Stimulated activated CD8-positive, alpha-beta memory T cell treated with anti-CD3 and anti-CD28 coated beads, Interleukin-2, amount 100 ng/mL, for 1 hour (primary cell): ENCODE measurements at places on chromosomes 2 and 18.

GRCh38 chr2:218125095-218125494 is 733 bp upstream of the CXCR2 start:
- DNase-seq = no peak

DNA sequence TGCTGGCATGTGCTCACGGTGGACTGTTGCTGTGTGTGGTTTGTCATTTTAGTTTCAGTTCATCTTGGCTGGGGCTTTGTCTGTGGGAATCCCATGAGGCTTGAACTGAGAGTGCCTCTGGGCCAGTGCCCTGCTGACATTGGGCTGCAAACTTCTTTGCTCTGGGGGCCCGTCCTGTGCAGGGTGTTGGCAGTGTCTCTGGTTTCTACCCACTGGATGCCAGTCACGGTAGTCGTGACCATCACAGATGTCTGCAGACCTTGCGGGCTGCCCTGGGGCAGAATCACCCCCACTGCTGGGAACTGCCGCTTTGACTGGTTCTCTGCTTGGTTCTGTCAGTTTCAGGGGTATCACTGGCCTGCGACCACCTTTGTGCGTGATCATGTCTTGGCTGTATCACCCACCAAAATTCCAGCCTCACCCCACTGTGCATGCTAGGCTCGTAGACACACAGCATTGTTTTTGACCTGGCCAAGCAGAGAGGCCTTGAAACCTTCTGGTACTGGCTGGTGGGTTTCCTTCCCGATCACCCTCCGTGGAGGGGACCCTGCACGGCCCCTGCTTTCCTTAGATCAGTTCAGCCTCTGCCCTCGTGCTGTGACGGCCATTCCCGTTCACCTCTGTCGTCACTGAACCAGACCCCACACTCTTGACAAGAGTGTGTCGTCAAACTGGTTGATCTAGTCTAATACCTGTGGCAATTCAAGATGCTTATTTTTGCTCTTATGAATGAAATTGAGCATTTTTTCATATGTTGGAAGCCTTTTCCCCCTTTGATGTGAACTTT is 57.6 kb downstream of the KCNG2 start:
- DNase-seq = no peak

- DNase-seq = peak; percentile 16
Observed at GRCh38 chr18:9475643-9476591, 604 bp downstream of the RALBP1 start.

- peak; percentile 50 for DNase-seq
Observed at GRCh38 chr2:216371721-216372702, at the start of gene MARCHF4. Gene MARCHF4, minus strand, starts transcription at chr2:216372483. Its CDS starts 2,223 bp downstream, at chr2:216370260.

DNA sequence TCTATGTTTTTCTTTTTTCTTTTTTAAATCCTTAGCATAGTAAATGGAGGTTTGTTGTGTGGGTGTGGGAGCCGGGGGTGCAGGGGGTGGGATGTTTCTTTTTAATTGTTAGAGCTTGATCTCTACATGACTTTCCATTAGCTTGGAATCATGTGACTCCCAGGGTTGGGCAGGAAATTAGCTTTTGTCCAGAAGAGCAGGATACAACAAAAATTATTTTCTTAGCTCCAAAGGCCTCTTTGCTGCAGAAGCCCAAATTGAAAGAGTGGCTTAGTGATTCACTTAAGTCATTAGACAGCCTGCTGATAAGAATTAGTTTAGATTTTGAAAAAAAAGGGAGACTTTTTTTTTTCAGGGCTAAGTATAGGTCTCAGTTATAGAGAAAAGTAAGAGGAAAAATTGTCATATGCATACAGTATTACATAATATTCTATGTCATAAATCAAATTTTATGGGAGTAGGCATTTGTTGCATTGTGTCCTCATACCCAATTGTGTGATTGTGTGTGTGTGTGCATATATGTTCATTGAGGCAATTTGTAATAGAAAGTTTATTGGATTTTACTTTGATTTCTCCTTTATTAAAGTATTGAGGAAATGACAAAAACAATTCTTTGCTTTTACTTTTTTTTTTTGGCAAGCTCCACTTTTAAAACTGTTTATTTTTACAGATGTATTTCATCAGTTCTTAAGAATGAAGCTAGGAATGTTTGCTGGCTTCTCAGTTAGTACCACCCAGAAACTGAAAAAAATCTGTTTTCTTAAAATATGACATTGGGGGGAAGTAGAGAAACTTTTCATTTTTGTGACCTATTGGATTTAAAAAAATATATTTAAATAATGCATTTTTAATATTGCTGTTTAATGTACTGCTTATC is 47.4 kb downstream of the TSPYL6 start:
- no peak for DNase-seq

- no peak for DNase-seq
Observed at GRCh38 chr2:158753641-158754611, 41.2 kb upstream of the DAPL1 start.

- no peak for DNase-seq
Observed at GRCh38 chr2:85737481-85737880, 16.3 kb upstream of the ATOH8 start.

- DNase-seq = no peak
Observed at GRCh38 chr2:163757814-163758213, 22.0 kb upstream of the FIGN start.

GRCh38 chr2:232562515-232563151 is 12.1 kb downstream of the EIF4E2 start:
- DNase-seq = no peak

- DNase-seq = no peak
Observed at GRCh38 chr2:49105506-49105905, 48.8 kb downstream of the FSHR start.

DNA sequence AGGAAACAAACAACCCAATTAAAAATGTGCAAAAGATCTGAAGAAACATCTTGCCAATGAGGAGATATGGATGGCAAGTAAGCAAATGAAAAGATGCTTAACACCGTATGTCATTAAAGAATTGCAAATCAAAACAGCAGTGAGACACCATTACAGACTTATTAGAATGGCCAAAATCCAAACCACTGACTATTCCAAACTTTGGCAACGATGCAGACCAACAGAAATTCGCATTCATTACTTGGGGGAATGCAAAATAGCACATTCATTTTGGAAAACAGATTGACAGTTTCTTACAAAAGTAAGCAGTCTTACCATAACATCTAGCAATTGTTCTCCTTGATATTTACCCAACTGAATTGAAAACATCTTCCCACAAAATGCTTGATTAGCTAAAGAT is 1118.7 kb downstream of the SUCLG1 start:
- no peak for DNase-seq

DNA sequence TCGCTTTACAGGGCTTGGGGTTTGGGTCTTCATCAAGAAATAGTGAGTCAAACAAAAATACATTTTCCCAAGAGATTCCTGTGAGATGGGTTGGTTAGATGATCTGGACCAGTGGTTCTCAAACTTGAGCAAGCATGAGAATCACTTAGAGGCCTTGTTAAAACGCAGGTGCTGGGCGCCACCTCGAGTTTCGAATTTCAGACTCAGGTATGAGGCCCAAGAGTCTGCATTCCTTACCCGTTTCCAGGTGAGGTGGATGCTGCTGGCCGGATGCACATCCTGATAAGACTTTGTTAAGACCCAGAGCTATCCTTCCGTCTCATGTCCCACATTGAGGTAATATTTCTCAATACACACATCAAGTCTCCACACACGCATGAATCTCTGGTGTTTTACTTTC is 707.8 kb upstream of the SALL3 start:
- DNase-seq = no peak

DNA sequence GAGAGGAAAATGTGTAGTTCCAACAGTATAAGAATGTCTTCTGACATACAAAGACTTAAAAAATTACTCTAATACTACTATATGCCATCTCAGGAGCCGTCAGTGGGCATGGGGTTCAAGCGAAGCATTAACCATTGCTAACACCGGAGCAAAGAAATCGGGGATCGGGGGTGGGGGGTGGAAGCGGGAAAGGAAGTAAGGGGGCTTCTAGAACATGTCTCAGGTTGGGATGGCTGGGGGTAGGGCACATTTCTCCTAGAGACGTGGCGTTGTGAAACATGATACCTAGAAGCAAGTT is 702 bp downstream of the LMAN1 start:
- DNase-seq = no peak

GRCh38 chr18:11672846-11673454 is 16.1 kb upstream of the GNAL start:
- no peak for DNase-seq

DNA sequence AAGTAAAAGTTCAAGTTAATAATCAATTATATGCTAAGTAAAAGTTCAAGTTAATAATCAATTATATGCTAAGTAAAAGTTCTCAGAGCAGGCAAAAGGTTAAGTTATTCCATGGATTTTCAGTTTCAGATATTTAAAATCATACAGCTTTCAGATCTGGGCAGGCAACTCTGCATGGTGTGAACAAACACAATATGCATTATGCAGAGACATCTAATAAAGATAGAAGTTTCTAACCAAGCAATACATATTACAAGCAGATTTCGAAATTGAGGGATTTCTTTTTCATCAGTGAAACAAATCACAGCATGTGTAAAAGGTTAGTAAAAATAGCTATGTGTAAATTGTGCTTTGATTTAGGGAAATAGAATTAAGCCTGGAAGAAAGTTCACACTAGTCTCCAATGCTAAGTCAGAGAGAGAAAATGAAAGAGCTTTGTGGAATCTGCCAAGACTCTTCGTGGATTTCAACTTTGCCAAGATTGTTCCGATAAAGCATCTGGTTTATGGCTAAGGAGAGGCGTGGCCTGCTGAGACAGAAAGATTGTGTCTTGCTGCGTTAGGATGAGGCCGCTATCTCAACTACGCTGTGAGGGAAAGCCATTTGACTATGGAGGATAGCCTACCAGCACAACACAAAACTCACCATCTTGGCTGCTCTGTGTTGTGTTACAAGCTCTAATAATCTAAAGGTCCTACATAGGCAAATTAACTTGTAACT is 60.1 kb upstream of the SLC16A14 start:
- DNase-seq = no peak

DNA sequence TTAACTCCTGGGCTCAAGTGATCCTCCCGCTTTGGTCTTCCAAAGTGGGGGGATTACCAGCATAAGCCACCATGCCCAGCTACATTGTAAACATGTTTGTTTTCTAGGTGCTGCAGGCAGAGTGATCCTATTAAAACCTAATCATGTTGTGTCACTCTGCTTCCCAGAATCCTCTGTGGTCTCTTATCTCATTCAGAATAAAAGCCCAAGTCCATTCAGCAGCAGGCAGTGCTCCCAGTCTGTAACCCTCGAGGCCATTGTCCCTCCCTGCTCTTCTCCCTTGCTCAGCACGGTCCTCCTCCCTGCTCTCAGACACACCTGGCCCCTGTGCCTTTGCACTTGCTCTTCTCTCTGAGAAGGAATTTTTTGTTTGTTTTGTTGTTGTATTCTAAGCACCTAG is 11.1 kb upstream of the CABYR start:
- no peak for DNase-seq

GRCh38 chr2:239273280-239274234 is 127.3 kb downstream of the HDAC4 start:
- no peak for DNase-seq

GRCh38 chr2:163779970-163780597 is 44.3 kb upstream of the FIGN start:
- no peak for DNase-seq

DNA sequence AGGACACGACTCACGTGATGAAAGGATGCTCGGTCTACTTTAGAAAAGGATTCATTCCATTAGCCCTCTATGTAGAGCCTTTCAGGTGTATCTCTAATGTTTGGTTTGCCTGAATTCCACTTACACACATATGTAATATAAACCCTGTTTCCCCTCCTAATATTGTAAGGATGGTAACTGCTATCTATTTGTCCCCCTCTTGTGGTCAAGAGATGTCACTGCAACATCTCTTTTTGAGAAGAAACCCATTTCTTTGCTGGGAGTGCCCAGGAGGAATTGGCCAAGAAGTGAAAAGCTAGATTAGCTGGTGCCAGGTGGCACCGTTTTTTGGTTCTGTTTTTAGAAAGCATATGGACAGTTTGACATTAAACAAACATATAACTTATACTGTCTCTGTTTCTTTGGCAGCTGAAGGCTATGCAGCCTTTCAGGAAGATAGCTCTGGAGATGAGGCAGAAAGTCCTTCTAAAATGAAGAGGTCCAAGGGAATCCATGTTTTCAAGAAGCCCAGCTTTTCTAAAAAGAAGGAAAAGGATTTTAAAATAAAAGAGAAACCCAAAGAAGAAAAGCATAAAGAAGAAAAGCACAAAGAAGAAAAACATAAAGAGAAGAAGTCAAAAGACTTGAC is 41.2 kb downstream of the RALBP1 start:
- no peak for DNase-seq

DNA sequence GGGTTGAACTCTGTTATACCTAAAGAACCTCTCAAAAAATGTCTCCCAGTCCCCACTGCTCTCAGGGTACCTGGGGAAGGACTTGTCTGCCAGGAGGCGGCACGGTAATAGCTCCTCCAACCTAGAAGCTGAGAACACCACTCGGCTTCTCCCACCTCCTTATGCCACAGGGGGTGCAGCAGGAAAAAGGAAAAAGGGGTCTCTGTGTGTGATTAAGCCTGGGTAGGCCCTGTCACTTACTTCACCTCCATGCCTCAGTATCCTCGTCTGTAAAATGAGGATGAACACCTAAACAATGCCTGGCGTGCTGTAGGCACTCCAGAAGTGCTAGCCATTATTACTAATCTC is 76.6 kb downstream of the EMX1 start:
- no peak for DNase-seq

- DNase-seq = no peak
Observed at GRCh38 chr2:237132799-237133198, 47.1 kb downstream of the COPS8 start.

- DNase-seq = no peak
Observed at GRCh38 chr2:97957432-97958183, 38.1 kb downstream of the TMEM131 start.

DNA sequence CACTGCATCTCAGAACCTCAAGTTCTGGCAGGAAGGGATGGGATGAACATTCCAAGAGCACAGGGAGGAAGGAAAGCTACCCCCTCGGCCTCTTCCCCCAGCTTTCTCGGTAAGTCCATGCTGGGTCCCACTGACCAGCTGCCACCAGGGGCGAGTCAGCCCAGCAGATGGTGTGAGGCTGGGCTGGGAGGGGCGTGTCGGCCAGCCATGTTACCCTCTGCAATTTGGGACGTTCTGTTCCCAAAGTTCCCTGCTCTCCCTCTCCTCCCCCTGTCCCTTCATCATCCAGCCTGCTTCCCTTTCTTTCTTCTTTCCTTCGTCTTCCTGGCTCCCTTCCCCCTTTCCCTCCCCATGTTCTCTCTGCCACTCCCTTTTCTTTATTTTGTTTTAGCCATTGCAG is 74.3 kb upstream of the TNP1 start:
- DNase-seq = no peak

- no peak for DNase-seq
Observed at GRCh38 chr2:217477583-217477982, 525.2 kb downstream of the TNS1 start.

GRCh38 chr2:8743261-8743660 is 61.4 kb downstream of the ID2 start:
- DNase-seq = no peak

DNA sequence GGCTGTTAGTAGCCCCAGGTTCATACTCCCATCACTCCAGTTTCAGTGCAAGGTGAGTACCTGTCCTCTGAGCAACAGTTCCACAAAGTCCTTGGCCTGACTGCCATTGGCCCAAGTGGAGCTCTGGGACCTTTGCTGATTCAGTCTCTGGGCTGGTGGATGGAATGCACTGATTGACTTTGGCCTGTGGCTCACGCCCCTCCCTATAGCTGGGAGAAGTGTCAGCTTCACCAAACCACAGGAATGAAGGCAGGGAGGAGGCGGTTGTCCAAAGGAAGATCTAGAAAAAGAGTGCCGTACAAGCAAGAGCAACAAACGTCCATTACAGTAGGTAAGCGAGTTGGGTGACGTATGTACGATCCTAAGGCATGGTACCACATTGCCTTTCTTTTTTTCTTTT is 34.0 kb downstream of the QPCT start:
- DNase-seq = no peak
